ENCODE measurements at places on chromosomes 3 and 15.

DNA sequence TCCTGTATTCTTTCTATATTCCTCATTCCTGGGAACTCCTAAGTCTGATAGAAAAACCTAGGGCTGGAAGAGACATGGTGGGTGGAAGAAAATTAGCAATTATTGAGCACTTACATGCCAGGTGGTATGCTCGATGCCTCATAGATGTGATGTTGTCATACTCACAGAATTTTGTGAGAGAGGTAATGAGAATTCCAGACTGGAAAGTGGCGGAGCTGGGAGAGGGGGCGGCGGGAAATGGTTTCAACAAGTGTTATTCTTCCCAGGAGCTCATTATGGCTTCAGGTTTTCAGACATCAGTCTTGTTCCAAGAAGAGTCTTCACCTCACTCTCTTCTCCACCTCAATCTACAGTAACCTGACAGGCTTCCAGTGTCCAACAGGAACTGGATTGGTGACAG, 16.2 kb downstream of the TIMP4 start:
- no peak for DNase-seq

DNA sequence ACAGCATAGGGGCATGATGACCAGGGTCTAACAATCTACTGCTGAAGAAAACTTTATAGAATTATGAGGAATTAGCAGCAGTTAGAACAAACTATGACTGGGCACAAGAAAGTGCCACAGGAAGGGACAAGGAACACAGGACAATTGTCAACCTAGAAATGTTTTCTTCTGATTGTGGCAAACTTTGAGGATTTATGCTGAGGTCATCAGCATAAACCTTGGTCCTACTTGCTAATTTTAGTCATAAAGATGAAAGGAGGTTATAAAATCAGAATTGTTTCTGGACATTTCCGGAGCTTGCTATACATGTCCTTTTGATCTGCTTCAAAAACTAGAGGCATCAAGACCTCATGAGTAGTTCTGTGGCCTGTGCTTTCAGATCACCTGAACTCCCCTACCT, 446.6 kb upstream of the THBS1 start:
- DNase-seq = no peak

DNA sequence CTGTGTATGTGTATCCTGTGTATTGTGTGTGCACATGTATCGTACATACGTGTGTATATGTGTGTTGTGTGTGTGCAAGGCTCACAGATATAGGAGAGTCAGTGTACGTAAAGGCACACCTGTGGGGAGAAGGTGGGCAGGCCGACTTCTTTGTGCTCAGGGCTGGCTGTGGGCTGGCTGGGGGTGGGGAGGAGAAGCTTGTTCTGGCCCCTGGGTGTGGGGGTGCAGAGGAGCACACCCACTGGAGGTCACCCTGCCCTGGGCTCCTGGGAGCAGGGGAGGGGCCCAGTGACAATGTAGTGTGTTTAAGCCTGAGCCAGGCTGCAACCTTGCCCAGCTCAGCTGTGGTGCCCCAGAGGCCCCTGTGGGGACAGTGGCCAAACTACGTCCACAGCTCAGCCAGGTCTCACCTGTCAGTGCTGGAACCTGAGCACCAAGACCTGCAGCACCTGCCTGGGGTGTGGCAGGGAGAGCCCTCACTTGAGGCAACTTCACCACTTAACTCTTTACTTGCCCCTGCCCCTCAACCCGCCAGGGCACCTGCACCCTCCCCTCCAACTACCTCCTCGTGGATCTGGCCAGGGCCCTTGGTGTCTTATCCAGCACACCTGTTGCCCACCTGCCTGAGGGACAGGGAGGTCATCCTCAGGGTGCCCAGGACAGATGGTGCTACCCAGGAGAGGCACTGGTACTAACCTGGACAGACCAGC, 2.6 kb upstream of the HHATL start:
- DNase-seq = peak; percentile 18

DNA sequence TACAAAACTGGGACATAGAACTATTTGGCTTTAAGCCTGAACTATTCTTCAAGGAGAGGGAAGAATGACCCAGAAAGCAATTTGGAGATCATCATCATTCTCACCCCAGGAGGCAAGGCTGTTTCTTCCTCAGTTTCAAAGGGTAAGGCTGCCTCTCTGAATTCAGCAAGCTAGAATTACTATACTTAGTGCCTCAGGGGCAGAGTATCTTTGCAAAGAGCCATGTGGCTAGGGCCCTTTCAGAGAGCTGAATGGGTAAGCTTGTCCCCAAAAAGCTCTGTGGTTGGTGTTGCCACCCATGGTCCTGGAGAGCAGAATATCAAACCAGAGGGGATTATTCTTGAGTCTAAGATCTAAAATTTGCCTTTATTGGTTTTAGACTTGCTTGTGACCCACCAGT, 720.3 kb upstream of the ARPP21 start:
- DNase-seq = no peak

DNA sequence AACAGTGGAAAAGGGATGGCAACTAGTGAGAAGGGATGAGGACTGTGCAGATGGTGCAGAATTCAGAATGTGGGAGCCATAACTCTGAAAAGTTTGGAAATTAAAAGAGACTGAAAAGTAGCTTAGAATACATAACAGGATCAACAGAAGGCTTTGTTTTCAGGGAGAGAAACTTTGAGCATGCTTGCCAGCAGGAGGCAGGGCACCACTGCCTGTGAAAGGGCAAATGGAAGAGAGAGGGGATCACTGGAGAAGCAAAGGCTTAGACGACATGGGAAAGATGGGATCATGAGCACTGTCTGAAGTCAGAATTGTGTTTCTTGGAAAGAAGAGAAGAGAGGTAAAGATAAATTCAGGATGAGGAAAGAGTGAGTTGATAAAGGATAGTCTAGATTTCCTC, 99.6 kb downstream of the ABI3BP start:
- no peak for DNase-seq

- DNase-seq = peak; percentile 79
Measured at GRCh38 chr15:100602823-100603393, 519 bp downstream of the ASB7 start.

GRCh38 chr3:156920399-156920798, 94.2 kb downstream of the LEKR1 start:
- DNase-seq = no peak

Measured in activated naive CD4-positive, alpha-beta T cell treated with anti-CD3 and anti-CD28 coated beads, Interleukin-2, amount 10 ng/mL, durations not matched to agents 7 days and 5 days (primary cell).